ENCODE measurements at places on chromosomes 1 and 21. TPM values are rescaled to one million over a fixed set of nuclear protein-coding genes. Genes with fewer than 3 reads are reported as not detected.

Gene SPRR2E
- not detected for total RNA-seq

DNA sequence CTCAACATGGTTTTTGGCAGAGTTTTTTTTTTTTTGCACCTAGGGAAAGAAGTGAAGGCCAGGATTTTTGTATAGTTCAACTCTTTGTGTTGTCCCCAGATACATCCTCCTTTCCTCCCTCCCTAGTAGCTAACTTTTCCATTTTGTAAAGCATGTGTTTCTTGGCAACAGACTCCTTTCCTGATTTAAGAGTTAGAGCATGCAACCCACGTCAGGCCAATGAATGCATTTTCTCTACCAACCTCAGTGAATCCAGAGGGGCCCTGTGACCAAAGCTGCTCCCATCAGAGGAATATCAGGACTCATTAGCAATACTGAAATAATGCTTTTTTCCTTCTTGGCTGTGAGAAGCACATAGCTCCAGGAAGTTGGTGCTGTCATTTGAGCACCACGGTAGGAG lies 287.2 kb downstream of the LMO4 start:
- H3K36me3 ChIP-seq = no peaks in the 10 kb centered on the region
- H3K4me1 ChIP-seq = no peaks in the 10 kb centered on the region
- DNase-seq = no peak

GRCh38 chr1:103561643-103562395 lies 9.6 kb upstream of the AMY2B start:
- H3K4me1 ChIP-seq = no peaks in the 10 kb centered on the region
- H3K27me3 ChIP-seq = no peaks in the 10 kb centered on the region
- no peak for DNase-seq
- H3K27ac ChIP-seq = no peak overlapping the region
- no peak overlapping the region for H3K4me3 ChIP-seq

Gene TNNI3K
- not detected for total RNA-seq

Gene HJV
- total RNA-seq = not detected

DNA sequence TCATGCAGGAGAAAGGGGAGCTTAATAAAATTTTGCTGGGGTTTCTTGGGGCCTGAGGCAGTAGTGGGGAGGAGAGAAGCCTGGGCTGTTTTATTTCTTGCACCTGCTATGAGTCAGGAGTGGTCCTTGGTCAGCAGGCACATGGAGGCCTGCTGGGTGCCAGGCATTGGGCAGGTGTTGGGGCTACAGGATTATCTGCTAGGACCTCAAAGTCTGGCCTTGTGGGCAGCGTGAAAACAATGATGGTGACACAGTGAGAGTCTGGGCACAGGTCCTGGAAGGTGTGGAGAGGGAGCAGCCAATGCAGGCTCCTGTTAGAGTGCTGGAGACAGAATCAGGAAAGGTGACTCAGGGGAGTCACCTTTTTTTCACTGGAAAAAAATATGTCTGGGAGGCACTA lies 17.2 kb downstream of the ROR1 start:
- no peak overlapping the region for H3K27ac ChIP-seq
- no peak for DNase-seq
- H3K27me3 ChIP-seq = peaks cover 1% of the 10 kb centered on the region

DNA sequence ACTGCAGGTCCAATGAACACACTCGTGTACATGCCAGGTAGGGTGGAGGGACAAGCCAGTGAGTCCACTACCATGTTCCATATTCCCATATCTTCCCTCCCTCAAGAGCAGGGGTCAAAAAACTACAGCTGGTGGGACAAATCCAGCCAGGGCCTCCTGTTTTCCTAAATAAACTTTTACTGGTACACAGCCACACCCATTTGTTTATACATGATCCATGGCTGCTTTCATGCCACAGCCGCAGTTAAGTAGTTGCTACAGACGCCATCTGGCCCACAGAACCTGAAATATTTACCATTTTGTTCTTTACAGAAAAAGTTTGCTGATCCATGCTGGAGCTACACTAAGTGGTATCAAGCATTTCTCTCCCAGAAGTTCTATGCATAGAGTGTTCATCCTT lies 42.4 kb downstream of the CASQ2 start:
- H3K4me1 ChIP-seq = peaks cover 12% of the 10 kb centered on the region
- DNase-seq = no peak
- peaks cover 23% of the 10 kb centered on the region for H3K27me3 ChIP-seq
- H3K4me3 ChIP-seq = no peak overlapping the region
- no peak overlapping the region for H3K27ac ChIP-seq

Gene CFAP45
- 0.93 TPM for total RNA-seq

Gene RIMKLA
- not detected for total RNA-seq
